ENCODE measurements at places on chromosomes 7 and 10.

GRCh38 chr7:130733931-130734814 is at the start of gene KLF14:
Gene KLF14 (minus strand): TSS chr7:130734207. CDS start chr7:130734033, 174 bp downstream.
- DNase-seq = peak; percentile 7

DNA sequence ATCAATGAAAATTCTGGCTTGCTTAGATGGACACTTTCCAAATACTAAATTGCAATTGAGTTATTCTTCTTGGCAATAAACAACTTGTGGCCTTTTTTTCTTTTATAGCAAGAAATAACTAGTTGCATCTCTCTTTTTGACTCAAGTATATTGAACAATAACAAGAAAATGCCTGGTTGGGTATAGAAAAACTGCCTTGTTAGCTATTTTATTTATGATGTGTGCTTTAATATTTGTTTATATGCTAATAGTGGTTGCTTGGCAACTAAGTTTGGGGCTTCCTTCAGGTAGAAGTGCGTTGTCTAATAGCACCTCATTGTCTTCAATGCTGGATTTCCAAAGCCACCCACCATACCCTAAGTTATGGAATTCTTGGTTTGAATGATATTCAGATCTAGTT is 30.1 kb upstream of the PPP1R3C start:
- DNase-seq = no peak

GRCh38 chr7:149875396-149875795 is 1.6 kb downstream of the ATP6V0E2 start:
- DNase-seq = no peak

- no peak for DNase-seq
Measured at GRCh38 chr7:214410-215212, 22.2 kb downstream of the FAM20C start.

DNA sequence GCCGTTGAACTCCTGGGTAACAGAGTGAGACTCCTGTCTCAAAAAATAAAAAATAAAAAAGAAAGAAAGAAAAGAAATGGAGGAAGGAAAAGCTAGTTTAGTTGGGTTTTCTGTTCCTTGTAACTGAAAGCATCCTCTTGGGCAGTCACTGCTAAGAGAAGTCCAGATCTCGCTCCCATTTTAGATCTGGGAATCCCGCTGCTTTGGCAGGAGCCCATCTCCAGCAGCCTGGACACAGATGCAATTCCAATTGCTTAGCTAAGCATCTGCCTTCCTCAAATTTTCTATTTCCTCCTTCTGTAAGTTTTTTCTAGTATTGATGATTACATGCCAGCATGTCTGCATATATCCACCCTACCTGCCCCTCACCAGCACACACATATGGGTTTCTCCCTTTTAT is 54.1 kb downstream of the DENND2A start:
- no peak for DNase-seq

Measured in activated gamma-delta T cell treated with anti-CD3 and anti-CD28 coated beads, Interleukin-2, amount 50 U/mL, for 16 hours (primary cell).